ENCODE measurements at places on chromosomes 6 and 20.

DNA sequence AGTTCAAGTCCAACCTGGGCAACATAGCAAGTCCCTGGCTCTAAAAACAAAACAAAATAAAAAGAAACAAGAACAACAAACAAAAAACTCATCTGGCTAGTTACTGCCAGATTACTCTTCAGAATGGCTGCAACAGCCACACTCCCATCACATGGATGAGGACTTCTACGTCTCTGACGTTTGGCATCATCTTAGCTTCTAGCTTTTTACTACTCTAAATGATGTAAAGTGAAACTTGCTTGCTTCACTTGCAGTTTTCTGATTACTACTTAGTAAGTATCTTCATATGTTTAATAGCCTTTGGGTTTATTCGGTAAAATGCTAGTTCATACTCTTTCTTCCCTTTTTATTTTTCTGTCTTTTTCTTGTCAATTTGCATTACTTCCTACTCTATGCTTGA lies 161.1 kb upstream of the CARMIL1 start:
- no peak for DNase-seq

GRCh38 chr20:43936104-43936770 lies 21.6 kb downstream of the TOX2 start:
- DNase-seq = no peak

DNA sequence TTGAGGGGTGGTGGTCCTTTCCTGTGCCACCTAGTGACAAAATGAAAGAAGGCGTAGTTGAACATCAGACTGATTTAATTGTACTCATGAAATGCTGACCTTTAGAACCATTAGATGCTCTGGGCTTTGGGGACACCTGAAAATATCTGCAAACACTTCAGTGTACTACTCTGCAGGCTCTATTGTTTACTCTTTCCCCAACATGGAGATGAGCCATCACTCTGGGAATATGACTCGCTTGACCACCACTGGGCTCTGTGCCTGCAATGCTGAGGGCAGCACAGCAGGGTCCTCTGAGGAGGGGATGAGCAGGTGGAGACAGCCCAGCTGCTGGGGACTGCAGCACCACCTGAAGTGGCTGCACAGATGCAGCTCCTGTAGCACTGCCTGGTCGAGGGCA lies 74.8 kb upstream of the SLC24A3 start:
- DNase-seq = no peak

DNA sequence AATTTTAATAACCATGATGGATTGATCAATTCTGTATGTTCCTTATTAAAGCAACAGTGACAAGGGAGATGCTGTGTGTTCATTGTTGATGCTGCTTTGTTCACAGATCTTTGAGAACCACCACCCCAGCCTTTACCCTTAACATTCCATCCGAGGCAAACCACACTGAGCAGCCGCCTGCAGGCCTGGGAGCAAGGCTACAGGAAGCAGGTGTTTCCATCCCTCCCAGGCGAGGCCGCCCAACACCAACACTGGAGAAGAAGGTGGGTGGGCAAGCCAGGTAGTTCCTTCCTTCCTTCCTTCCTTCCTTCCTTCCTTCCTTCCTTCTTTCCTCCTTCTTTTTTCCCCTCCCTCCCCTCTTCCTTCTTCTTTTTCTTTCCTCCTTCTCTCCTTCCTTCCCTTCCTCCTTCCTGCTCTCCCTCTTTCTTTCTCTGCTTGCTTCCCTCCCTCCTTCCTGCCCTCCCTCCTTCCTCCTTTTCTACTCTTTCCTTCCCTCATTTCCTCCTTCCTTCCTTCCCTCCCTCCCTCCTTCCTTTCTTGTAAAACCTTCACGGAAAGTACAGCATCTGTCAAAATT lies 13.7 kb downstream of the TTLL2 start:
- no peak for DNase-seq

DNA sequence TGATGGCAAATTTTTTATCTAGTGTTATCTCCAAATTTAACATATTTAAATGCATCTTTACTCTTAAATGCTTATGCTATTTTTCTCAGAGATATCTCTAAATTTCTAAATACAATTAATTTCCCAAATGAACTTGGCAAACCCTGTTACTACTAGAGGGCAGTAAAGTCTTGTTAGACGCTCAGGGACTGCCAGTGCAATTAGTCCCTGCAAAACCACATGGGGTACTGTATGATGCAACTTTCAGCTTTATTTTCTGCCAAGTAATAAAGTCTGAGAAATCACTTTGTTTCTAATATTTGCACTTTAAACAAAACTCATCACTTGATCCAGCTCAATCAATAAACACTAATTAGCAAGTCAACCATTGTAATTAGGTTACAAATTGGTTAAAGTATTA lies 76.0 kb upstream of the ADGRB3 start:
- DNase-seq = no peak

- peak; percentile 9 for DNase-seq
Observed at GRCh38 chr6:97440590-97441176, 157.7 kb upstream of the MMS22L start.

DNA sequence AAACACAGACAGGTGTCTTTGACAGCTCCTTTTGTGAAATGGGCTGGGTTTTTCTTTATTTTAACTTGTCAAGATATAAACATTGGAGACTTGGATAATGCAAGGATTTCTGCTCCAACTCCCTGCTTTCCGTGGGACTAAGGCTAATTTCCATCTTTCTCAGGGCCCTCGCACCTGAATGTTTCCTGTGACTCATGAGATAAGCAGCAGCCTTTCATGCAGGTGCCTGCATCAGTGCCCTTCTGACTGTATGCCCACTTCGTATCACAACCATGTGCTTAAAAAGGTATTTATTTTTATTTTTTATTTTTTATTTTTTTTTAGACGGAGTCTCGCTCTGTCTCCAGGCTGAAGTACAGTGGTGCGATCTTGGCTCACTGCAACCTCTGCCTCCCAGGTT lies 736.1 kb downstream of the DOK5 start:
- no peak for DNase-seq

- no peak for DNase-seq
Observed at GRCh38 chr6:74939721-74940620, 265.9 kb downstream of the COL12A1 start.

- no peak for DNase-seq
Observed at GRCh38 chr6:31776989-31777666, at the start of gene VWA7. VWA7 (minus strand) TSS chr6:31777328; CDS start chr6:31776779, 549 bp downstream.

GRCh38 chr6:16654701-16655100 lies 106.6 kb downstream of the ATXN1 start:
- DNase-seq = no peak

DNA sequence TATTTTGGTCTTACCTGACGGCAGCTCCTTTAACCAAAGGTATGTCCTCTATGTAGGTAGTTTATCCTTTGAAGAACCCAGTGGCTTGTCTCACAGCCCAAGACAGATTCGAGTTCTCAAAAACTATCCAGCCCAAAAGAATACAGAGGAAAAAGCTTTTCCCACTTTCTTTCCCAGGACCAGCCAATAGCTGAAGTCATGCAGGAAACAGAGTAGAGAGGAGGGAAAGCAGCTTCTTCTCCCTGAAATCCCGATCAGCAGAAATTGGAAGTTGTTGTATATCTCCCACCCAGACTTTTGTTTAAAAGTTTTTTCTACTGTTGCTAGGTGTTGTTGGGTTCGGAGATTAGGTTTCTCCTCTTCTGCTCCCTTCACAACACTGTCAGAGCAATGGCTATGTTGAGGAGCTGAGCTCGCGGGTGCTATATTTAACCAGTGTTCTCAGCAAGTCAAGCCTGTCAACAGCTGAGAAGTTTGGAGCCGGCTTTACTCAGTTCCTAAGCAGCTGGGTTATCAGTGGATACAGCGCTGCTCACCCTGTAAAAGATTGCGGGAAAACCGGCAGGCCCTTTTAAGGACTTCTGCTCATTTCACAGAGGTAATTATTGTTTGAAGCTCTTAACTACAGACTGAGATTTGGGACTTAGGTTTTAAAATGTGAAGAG lies at the start of gene FILIP1:
Gene FILIP1 (minus strand): TSS at position 401 of the 665 bp plus-strand sequence. CDS start 78,828 bp downstream, outside the sequence.
- DNase-seq = no peak

- no peak for DNase-seq
Observed at GRCh38 chr20:57198132-57199072, 68.0 kb downstream of the BMP7 start.

DNA sequence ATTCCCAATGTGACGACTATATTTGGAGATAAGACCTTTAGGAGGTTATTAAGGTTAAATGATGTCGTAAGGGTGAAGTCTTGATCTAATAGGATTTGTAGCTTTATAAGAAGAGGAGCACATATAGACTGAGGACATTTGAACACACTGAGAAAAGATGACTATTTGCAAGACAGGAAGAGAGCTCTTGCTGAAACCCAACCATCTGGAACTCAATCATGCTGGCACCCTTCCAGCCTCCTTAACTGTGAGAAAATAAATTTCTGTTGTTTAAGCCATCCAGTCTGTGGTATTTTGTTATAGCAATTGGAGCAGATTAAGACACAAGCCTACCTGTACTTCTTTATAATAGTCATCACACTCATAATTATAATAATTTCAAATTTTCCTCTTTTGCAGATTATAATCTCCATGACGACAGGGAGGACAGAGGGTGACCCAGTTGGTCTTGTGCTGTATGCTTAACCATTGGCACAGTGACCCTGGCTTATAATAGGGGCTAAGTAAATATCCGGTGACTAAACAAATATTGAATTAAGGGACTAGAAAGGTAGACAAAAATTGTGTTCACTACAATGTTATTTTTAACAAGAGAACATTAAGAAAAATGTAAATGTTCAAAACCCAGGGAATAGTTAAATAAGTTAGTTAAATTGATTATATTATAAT lies 206.4 kb upstream of the HDDC2 start:
- no peak for DNase-seq

DNA sequence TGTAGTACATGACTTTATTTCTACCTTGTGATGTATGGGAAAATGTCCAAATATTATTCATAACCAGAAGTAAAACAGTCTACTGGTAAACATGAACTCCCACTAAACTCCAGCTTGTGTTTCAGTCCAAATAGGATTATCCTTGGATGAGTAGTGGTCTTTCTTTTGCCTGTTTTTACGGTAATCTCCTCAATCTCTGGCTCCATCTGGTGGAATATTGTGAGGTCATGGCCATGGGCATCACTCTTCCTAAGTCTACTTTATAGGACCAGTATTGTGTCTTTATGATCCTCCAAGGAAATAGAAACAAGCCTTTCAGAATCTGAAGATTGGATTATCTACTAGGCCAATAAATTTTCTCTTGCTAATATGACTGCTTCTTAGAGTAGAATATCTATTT lies 505.0 kb downstream of the BMP2 start:
- no peak for DNase-seq

DNA sequence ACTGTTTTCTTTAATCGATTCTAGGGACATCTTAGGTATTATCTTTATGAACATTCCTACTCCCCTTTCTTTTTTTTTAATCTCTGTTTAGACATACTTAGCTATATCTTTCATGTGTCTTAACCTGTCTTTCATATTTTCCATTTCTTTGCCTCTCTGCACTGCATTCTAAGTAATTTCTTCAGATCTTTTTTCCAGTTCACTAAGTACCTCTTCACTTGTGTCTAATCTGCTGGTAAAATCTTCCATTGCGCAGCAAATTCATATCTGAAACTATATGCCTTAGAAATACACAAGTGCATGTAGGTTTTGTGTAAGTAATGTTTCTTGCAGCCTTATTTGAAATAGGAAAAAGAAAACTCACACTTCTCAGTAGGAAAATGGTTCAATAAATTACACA lies 165.4 kb upstream of the BTBD3 start:
- DNase-seq = no peak

DNA sequence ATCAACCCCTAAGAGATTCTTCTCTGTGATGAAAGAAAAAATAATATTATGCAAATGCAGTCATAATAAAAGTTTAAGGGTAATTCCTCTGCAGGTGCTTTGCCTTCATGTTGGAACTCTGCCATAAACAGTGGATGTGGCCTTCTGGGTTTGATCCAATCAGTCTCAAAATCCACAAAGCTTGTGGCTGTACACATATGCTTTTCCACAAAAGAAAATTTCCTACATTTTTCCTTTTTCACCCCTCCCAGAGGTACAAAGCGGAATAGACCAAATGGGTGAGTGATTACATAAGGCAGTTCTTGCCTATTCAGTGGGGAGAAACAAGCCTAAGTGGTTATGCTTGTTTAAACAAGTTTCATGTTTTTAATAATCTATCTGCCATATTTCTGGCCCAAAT lies 16.7 kb downstream of the CALHM5 start:
- no peak for DNase-seq

DNA sequence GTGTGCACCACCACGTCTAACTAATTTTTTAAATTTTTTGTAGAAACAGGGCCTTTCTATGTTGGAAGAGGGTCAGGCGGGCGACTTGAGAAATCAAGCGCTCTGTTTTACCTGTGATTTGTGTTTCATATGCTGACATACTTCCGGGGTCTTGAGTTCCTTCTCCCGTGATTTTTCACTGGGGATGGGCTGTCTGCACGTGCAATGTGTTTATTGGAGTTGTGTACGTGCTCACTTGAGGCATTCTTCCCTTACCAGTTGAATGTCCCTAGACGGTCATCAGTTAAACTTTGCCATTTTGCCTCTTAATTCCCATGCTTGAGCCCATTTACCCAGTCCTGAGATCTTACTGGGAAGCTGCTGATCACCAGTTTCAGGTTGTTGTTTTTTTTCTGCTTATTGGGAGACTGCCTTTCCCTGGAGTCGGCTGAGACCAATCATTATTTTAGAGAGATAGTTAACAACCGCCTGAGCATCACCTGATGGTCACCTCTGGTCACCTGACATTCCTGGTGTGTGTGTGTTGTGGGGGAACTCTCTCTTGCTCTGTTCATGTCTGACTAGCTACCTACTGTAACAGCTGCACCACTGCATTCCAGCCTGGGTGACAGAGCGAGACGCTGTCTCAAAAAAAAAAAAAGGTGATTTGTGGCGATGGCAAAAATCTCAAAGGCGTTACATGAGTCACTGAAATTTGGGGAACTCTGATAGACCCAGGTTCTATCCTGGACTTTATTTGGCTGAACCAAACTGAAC lies 34.8 kb upstream of the NCOA3 start:
- no peak for DNase-seq

GRCh38 chr20:8646033-8646441 lies 422.9 kb upstream of the PLCB4 start:
- DNase-seq = peak; percentile 57

DNA sequence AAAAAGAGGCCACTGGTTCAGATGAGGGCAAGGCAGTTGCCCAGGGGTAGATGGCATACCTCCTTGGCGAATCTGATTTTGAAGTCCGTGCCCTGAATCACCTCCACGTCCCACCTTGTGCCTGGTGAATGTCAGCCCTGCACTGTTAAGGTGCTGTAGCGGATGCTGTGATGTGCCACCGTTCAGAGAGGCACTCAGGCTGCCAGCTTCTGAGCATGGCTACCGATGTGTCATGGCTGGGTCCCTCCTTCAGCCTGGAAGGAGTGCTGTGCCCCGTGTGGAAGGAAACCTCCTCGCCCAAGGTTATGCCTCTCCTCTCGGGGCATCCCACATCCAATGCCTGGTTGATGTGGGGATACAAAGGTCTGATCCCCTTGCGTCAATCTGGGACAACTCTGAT lies 43.6 kb downstream of the UST start:
- DNase-seq = no peak

Measured in kidney capillary endothelial cell (primary cell).